NCI-H526 (cell line): ENCODE measurements at places on chromosomes 3 and 15.

- no peak for DNase-seq
Observed at GRCh38 chr15:67968966-67969365, 85.1 kb upstream of the PIAS1 start.

- DNase-seq, result no peak
Observed at GRCh38 chr15:85141726-85142125, 160.1 kb downstream of the PDE8A start.

DNA sequence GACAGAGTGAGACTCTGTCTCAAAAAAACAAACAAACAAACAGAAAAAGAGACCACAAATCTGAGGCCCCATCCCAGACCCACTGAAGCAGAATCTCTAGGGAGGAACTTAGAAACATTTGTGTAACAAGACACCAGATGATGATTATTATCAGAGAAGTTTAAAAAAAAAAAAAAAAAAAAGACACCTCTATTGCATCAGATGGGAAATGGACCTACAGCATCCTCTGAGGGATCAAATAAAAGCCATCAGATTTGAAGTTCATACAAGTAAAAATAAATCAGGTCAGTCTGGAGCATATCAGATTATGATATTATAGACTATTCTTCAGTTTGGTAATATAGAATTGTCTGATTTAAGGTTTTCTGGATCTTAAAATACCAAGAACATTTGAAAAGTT is 21.9 kb upstream of the LIPC start:
- no peak for DNase-seq

DNA sequence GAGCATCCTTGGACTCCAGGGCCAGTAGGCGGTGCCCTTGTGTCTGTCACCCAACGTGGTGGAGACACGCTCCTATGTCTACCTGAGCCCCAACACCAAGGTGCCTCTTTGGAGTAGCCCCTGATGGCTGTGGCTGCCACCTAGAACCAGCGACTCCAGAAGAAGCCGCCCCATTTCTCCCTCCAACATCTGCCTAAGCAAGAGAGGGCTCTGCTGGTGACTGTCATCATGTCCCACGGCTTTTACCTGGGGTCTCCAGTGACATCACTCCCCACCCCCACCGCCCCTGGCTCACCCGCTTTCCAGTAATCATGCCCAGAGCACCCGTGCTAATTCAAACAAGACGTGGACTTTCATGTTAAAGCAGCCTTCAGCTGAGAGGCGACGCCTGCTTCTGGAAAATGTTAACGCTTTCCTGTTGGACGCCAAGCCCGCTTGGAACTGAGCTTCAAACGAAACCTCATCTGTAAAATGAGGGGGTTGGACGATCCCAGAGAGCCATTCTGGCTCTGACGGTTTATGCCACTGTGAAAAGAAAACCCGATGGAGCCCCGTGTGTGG is 57.0 kb downstream of the ISG20 start:
- no peak for DNase-seq

- DNase-seq, result no peak
Observed at GRCh38 chr3:55880357-55880756, 393.3 kb upstream of the WNT5A start.

- DNase-seq, result peak; percentile 43
Observed at GRCh38 chr3:176968631-176969030, 228.7 kb downstream of the TBL1XR1 start.

DNA sequence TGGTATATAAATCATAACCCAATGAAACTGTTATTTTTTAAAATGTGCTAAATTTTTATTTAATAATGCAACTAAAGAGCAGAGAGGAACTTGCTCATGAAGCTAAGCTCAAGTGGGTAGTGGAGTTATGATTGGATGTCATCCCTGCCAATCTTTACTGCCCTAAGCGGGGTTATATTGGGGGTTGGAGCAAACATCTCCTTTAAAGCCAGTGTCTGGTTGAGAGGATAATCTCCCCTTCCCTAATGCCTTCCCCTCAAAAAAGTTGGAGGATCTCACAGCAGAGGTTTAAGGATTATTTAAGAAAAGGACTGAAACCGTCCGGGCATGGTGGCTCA is 32.1 kb upstream of the CLASP2 start:
- no peak for DNase-seq

- no peak for DNase-seq
Observed at GRCh38 chr3:196292286-196292923, 4.9 kb upstream of the PCYT1A start.

DNA sequence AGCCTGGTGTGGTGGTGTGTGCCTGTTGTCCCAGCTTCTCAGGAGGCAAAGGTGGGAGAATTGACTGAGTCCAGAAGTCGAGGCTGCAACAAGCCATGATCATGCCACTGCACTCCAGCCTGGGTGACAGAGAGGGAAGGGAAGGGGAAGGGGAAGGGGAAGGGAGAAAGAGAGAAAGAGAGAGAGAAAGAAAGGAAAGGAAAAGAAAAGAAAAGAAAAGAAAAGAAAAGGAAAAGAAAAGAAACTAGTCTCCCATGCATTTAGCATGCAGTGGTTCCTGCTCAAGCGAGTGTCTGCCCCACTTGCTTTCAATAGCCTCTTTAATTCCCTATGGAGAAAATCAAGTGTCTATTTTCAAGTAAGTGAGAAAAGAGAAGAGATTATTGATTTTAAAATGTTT is 20.6 kb upstream of the CAPN7 start:
- no peak for DNase-seq

GRCh38 chr3:4795905-4796304 is 183.3 kb upstream of the BHLHE40 start:
- DNase-seq, result no peak

DNA sequence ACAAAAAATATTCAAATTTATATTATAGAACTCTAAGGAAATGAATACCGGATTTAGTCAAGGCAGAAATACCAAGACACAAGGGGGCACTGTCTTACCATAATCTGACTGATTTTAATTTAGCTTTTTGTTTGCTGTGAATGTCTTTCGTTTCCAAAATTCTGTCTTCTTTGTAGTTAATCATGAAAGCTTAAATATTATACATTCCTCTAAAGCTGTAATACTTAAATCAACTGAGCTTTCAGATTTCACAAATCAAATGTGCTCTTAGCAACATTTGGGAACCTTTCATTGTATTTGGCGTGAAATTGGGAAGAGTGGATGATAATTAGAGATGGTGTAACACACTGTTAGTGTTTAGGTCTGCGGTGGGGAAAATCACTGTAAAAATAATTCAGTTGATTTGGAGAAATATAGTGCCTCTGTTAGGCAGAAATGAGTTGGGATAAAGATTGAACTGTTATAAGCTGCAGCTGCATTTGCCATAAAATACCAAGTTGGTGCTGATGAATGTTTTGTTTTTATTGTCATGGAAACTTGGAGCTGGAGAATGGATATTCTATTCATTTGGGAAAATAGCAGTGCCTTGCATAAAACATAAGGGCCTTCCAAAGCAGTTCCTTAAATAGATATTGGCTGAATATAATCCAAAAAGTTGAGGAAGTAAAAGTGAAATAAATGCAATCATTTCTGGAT is 228.2 kb downstream of the TCF12 start:
- peak; percentile 30 for DNase-seq

DNA sequence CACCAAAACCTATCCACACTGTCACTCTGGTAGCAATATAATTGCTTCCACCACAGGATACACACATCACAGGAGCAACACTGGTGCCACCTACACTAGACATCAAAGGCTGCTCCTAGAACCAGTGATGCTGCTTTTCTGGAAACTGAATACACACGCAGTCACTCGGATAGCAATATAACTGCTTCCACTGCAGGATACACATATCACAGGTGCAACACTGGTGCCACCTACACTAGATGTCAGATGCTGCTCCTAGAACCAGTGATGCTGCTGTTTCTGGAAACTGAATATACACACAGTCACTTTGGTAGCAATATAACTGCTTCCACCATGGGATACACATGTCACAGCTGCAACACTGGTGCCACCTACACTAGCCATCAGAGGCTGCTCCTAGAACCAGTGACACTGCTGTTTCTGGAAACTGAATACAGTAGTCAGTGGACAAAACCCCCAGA is 6.9 kb upstream of the TNFSF10 start:
- no peak for DNase-seq
